ENCODE measurements at places on chromosomes 13 and 19. TPM values are rescaled to one million over a fixed set of nuclear protein-coding genes. Genes with fewer than 3 reads are reported as not detected.

GRCh38 chr19:1655131-1655981, 2.9 kb upstream of the TCF3 start:
- DNase-seq, result peak; percentile 50

Gene SELENOV
- not detected for total RNA-seq

DNA sequence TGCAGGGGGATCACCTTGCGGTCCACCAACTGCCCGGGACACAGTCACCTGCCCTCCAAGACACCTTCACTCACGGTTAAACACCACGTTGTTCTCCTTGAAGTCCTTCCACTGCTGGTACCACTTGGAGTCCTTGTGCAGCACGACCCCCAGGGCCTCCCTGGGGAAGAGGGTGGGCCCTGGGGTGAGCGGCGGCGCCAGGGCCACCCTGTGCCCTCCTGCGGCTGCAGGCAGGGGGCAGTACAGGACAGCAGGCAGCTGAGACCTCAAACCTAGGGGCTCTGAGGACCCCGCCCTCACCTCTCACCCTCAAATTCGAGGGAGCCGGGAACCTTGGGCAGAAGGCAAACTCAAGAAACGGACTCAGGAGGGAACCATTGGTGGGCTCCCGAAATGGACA, 7.5 kb upstream of the CTXN1 start:
- DNase-seq, result no peak

DNA sequence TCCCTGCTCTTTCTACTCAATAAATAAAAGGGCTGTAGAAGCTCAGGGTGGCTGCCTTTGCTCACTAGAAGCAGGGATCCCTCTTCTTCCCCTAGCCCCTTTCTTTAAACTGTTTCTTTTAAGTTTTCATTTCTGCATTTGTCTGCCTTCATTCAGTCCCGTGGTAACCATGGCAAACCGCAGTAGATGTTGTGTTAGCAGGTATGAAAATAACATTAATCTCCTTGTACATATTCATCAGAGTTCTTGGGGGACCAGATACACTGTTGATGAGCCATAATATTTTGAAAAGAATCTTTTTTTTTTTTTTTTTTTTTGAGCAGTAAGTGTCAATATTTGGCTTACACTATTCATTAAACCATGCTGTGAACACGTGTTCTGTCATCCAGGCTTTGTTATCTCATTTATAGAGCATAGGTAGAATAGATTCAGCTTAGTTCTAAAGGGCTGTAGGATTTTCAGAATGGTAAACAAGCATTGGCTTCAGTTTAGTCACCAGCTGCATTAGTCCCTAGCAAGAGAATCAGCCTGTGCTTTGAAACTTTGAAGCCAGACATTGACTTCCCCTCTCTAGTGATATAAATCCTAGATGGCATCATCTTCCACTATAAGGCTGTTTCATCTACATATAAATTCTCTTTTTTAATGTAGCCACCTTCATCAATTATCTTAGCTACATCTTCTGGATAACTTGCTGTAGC, 59.4 kb upstream of the SPRY2 start:
- DNase-seq, result no peak

Gene ETFB
- total RNA-seq, result 206 TPM

Gene CYP2B6
- not detected for total RNA-seq

DNA sequence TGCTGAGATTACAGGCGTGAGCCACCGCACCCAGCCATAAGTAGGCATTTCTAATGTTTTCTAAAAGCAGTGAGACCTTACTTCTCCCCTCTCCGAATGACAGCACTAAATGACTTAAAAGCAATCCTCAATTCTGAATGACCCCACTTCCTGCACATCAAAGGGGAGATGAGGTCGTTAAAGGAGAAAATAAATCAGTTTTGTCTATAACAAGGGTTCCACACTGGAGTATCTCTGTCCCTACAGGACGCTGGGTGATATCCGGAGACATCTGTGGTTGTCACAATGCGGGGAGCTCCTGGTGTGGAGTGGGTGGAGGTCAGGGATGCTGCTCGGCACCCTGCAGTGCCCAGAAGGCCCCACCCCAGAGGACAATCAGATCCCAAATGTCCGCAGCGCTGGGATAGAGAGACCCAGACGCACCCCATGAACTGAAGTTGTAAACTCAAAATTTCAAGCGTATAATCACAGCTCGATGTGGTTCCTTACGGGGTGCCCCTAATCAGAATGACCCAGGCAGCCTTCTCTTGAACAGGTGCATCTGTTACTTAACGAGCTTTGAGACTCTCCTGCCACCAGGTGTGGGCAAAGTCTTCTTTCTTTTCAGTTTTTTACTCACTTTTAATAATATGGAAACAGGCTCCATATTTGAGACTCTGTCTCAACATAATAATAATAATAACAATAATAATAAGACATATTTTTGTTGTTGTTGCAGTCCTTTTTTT, 2.9 kb downstream of the GNG7 start:
- no peak for DNase-seq

Gene C13orf42
- not detected for total RNA-seq
